ENCODE measurements at places on chromosomes 1 and 21.

DNA sequence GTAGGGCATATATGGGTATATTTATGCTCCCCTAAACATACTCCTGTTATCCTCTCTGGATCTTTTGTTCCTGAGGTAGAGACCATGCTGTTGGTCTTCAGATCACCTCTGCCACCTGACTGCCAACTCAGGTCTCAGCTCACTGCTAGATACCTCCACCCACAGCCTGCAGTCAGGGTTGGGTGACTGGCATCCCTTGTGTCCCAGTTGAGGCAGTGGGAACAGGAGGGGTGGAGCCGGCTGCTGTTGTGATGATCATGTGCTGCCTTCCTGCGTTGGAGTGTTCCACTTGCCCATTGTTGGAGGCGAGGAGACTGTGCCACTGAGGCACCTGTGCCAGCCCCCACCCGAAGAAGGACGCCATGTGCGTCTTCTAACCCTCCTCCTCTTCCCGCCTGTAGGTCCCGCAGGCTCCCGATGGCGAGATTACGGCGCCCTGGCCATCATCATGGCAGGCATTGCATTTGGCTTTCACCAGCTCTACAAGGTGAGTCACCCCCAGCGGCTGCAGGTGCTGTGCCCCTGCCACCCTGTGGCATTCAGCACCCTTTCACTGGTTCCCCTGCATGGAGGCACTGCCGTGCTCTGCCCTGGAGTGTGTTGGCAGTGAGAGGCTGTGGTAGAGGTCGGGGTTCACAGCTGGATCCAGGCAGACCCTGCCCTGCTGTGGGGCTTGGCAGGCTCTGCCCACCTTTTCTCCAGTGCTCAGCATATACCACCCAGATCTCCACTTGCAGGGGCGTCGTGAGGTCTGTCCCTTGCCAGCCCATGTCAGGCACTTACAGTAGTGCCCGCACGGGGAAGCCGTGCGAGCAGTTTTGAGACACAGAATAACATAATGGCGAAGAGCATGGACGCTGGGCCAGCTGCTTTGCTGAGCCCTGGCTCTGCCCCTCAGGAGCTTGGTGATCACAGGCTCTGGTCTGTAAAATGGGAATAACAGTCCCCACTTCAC, 143.5 kb downstream of the PEX14 start:
- no peak for DNase-seq

DNA sequence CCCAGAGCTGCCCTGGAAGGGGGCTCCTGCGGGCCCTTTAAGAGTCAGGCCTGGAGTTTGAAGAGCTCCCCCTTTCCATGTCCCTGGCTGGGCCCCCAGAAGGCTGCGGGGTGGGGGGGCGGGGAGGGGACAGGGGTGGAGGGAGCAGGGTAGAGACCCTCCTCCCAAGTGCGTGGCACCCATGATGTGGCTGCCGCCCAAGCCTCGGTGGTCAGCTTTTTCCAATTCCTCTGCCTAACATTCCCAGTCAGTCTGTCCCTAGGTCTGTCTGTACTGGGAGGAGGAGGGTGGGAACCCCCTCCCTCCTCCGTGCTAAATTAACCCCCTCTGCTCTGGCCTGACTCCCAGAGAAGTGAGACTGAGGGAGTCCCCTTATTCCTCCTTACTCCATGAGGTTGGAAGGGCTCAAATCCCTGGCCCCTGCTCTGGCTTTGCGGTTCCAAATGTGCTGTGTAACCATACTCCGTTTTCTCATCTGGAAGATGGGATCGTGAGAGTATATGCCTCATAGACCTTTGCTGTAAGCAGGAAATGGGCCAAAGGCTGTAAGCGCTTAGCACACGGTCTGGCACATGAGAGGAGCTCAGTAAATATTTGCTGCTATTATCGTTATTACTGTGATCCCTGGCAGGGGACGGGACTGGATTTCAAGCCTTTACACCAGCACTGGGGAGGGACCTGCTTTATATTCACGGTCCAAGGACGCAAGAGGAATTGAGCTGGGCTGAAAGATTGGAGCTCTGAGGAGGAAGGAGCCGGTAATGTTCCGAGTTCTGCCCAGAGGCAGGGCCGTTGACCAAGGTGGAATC, 658 bp upstream of the COL16A1 start:
- no peak for DNase-seq

- no peak for DNase-seq
These were observed 124.2 kb upstream of the LYPLAL1 start for GRCh38 chr1:219049501-219049900.

- DNase-seq = no peak
These were observed 140.1 kb downstream of the C1orf94 start for GRCh38 chr1:34316773-34317172.

DNA sequence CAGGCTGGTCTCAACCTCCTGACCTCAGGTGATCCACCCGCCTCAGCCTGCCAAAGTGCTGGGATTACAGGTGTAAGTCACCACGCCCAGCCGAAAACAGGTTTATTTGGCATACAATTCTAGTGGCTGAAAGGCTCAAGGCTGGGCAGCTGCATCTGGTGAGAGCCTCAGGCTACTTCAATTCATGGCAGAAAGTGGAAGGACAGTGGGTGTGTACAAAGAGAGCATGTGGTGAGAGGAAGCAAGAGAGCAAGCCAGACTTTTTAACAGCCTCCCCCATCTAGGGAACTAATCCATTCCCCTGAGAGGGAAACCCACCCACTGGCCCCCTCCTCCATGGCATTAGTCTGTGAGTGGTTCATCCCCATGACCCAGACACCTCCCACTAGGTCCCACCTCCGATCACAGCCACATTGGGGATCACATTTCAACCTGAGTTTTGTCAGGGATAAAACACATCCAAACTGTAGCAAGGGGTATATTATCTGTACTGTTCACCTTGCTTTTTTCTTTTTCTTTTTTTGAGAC, 9.5 kb downstream of the BMP8A start:
- DNase-seq = no peak

DNA sequence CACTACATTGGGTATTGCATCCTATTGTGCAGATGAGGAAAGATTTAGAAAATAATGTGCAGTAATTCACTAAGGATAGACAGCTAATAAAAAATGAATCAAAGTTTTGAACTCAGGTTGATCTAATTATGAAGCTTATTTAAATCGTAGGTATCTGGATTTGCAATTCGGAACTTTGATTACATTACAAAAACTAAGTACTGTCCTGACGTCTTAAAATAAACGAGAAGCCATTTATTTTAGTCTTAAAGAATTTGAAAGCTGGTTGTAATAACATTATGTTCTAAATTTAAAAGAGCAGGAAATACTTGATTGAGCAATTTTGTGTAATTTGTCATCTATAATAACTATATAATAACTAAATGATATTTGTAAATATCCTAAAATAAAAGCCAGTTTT, 235.9 kb downstream of the TPR start:
- no peak for DNase-seq

- no peak for DNase-seq
These were observed 69.4 kb downstream of the C1orf21 start for GRCh38 chr1:184456189-184456588.

DNA sequence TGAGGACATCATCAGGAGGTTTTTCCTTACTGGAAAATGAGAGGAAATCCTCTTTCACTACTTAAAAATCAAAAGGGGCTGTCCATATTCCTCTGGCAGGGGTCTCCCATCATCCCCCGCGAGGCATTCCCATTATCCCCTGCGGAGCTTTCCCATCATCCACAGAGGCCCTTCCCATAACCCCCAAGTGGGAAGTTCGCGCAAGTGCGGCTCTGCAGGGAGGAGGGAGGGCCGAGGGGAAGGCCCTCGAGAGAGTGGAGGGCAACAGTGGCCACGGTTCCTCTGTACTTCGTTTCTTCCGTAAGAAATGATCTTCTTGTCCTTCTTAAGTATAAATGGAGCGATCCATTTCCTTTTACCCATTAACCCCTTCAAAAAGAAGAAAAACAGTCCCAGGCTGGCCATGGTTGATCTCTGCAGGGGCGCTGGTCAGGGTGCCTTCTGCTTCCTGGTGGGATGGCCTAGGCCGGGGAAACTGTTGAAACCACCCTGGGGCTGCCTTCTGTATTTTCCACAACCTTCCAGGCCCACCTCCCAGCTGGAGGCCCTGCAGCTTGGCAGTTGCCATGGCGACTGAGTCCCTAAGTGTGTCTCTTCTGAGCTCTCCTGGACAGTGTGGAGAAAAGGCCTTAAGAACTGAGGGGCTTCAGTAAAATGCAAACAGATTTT, 3.6 kb upstream of the RSPH1 start:
- DNase-seq = no peak

All from right renal pelvis (tissue), 4 donors.